Right ventricle myocardium superior (tissue), 1 donor: ENCODE measurements at places on chromosomes 7 and 10. TPM values are rescaled to one million over a fixed set of nuclear protein-coding genes. Genes with fewer than 3 reads are reported as not detected.

KCNIP2 gene
- 516 TPM for total RNA-seq

CFAP69 gene
- total RNA-seq = 1.3 TPM

PRKCQ gene
- total RNA-seq = 0.30 TPM

ZNF680 gene
- 18.3 TPM for total RNA-seq

PLPP4 gene
- not detected for total RNA-seq

CCNJ gene
- 2.4 TPM for total RNA-seq

HDAC9 gene
- 22.8 TPM for total RNA-seq

DNA sequence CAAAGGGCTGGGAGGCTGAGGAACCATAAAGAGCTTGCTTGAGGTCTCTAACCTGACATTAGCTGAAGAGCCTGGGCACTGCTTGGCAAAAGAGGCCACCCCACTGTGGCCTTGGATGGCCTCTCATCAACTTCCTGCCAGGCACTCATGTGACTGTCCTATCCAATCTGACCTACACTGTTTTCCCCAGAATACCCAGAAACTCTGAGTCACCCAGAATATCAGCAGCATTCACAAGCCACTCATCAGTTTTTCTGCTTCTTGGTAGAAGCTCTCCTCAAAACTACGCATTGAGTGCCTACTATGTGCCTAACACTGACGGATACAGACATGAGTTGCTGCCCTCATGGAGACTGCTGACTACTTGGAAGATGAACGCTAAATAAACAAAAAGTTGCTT lies 4.1 kb upstream of the NT5C2 start:
- DNase-seq = peak; percentile 70

DNA sequence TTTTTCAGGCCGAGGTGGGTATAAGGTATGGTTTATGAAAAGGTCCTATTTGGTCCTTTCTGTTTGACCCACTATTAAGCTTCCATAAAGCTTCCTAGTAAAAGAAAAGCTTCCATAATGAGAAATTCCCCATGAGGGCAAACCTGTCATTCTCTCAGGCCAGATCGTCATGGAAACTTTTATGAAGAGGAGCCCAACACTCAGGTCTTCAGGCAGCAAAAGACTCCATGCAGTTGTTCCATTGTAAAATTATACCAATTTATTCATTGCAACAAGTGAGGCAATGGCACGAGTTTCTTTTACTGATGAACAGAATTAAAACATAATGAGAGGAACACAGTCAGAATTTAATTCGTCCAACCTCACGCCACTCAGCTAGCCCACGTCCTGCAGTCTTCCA lies 188.6 kb downstream of the MTERF1 start:
- no peak for DNase-seq

DNA sequence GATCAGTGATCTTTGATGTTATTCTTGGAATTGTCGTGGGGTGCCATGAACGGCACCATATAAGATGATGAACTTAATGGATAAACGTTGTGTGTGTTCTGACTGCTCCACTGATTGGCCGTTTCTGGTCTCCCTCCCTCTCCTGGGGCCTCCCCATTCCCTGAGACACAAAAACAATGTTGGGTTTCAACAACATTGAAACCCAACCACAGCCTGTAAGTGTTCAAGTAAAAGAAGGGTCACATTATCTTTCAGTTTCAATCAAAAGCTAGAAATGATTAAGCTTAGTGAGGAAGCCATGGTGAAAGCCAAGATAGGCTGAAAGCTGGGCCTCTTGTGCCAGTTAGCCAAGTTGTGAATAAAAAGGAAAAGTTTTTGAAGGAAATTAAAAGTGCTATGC lies 19.5 kb downstream of the EN2 start:
- DNase-seq = no peak

DNA sequence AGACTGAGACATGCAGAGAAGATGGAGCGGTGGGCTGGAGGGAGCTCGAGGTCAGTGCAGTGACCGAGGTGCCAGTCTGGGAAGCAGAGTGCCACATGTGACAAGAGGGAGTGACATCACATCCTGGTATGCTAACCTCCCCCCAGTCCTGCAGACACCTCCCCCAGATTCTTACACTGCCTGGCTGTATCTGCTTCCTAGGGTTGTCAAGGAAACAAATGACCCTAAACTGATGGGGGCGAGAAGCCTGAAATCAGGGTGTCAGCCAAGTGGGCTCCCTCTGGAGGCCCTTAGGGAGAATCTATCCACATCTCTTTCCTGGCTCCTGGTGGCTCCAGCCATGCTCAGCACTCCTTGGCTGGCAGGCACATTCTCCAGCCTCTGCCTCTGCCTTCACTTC lies 316.1 kb upstream of the ZMIZ1 start:
- DNase-seq = no peak

DNA sequence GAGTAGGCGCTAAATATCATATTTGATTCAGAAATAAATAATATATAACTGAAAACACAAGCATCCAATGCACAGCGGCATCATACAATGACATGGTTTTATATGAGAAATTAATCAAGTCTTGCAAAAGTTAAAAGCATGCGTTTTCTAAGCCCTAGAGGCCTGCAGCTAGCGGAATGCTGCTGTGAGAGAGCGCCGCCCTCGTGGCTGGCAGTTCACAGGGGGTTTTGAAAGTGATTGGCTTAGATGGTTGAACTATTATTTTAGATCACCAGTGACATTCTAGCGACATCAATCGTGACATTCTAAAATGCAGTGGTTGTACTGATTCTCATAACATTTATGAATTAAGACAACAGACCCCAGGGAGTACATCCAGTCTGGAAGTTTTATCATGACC lies 235.2 kb upstream of the MGMT start:
- no peak for DNase-seq

GRCh38 chr10:25738776-25739175 lies 195.3 kb upstream of the MYO3A start:
- no peak for DNase-seq

DNA sequence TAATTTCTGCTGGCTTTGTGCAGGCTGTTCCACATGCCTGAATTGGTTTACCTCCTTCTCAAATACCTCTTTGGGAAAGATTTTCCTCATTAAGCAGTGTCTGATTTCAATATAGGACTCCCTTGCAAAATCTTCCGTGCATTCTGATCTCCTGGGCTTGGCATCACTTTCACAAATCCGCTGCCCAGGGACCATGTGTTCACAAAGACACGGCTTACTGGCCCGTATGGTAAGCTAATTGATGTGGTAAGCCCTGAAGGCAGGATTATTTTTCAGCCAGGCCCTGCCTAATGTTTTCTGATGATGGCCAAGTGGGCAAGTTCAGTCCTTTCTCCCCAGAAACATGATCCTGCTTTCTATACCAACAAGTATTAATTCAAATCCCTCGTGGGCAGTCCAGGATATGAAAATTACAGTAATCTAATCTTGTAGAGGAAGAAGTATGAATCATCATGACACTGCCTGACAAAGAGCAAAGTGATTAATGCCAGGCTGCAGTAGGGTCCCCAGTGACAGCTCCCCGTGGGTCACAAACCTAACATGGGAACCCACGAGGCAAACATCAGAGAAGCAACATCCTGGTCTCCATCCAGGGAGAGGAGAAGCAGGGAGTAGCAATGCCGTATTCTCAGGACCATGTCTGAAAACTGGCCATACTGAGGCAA lies 11.6 kb upstream of the SVIL start:
- DNase-seq = no peak

GRCh38 chr7:133859871-133860450 lies 267.2 kb upstream of the LRGUK start:
- DNase-seq = no peak

DNA sequence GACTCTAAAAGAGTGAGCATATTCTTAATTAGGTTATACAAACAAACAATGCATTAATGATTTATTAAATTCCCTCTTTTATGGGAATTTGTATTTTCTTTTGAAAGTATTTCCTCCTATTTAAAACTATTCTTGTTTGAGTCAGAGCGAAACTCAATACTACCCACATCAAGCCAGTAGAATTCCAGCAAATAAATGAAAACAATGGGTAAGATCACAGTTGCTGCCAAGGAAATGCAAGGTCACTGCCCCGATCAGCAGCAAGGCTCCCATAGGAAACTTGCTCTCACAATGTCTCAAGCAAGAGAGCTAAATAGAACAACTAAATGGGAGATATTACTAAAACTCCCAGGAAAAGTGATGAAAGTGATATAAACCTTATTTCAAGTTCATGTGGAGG lies 206.3 kb downstream of the THSD7A start:
- no peak for DNase-seq

GRCh38 chr10:103967448-103968071 lies 620 bp downstream of the SLK start:
- DNase-seq = no peak

GRCh38 chr7:39987641-39988347 lies 37.7 kb downstream of the CDK13 start:
- DNase-seq = no peak

- DNase-seq = no peak
Observed at GRCh38 chr7:80095545-80095944, 39.1 kb upstream of the GNAI1 start.

DNA sequence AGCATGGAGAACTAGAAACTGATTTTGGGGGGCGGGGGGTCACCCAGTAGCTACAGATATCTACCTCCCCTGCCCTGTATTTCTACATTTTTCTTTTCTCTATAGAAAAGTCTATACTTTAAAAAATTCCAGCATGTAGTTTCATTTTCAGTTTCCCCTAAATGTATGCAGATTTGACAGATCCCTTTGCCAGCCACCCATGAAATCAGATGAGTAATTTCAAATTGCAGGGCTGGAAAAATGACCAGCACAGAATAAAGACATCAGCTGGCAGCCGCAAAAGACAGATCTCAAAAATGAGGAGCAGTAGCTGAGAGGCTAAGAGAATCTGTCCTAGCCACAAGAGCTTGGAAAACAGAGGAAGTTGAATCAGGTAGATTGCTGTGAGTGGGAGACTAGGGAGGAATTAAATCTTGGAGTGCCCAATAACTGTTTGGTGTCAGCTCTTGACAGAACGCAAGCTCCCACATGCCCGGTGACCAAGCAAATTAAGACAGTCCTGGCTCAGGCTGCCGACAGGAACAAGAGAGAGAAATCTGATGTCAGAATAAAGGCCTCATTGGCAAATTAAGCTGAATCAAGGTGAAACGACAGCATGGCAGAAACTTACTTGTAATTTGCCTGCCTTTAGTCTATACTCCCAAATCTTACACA lies 24.5 kb downstream of the ADRB1 start:
- peak; percentile 40 for DNase-seq

GRCh38 chr10:108783897-108784296 lies 1139.4 kb downstream of the XPNPEP1 start:
- DNase-seq = no peak

DNA sequence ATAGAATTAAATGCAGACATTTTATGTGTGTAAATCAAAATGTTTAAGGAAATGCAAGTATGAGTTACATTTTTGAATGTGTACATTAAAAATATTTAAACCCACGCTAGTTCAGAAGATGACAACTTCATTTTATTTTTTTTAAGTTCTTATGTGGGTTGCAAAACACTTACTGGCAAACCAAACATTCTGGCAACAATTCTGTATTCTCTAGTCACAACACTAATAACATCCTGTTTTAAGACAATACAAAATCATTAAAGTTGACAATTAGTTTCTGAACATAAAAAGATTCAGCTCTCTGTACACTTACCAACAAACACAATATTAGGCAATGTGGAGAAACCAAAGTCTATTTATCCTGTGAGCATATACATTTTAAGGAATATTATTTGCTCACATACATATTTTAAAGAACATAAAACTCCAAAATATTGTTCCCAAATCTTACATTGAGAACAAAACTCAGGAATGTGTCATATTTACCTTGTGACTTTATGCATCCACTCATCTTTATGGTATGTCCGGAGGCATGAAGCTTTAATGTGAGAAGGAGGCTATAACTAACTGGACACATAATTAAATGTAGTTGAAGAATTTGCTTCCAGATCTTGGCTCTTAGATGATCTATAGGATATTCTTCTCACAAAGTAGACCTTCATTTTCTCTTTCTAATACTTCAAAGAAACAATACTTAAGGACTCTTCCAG lies 134.7 kb downstream of the DGKB start:
- no peak for DNase-seq

DNA sequence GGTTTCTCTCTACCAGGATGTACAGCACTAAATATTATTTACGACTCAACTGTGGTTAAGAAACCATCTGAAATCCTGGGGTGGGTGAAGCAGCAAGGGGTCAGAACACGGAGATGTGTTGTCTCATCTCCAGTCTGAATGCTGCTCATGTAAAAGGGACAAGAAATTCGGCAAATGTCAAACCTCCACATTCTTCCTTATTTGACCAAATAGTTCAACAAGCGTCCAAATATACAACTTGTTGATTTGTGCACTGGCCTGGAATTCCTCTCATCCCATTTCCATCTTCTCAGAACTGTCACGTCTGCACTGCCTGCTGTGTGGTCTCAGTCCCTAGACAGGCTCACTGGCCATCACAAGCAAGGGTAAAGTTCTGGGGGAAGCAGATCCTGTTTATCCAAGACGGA lies 520.0 kb downstream of the PARD3 start:
- DNase-seq = no peak

DNA sequence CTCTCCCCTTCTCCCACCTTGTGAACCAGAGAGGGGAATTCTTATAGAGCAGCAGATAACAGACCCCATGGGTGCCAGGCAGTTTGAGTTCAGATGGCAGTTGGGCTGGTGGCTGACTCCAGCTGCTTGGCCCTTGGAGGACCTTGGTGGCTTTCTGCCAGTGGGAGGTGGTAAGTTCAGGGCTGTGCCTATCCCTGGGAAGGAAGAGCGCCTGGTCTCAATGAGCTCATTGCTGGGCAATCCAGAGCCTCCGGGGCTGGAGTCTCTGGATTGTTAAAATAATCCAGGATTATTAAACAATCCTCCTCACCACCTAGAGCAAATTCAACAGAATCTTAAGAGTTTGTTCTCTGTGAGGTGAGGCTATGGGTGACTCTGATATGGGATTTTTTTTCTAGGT lies 105.2 kb downstream of the FANK1 start:
- no peak for DNase-seq

GRCh38 chr10:64368298-64368697 lies 847.1 kb downstream of the REEP3 start:
- DNase-seq = no peak

DNA sequence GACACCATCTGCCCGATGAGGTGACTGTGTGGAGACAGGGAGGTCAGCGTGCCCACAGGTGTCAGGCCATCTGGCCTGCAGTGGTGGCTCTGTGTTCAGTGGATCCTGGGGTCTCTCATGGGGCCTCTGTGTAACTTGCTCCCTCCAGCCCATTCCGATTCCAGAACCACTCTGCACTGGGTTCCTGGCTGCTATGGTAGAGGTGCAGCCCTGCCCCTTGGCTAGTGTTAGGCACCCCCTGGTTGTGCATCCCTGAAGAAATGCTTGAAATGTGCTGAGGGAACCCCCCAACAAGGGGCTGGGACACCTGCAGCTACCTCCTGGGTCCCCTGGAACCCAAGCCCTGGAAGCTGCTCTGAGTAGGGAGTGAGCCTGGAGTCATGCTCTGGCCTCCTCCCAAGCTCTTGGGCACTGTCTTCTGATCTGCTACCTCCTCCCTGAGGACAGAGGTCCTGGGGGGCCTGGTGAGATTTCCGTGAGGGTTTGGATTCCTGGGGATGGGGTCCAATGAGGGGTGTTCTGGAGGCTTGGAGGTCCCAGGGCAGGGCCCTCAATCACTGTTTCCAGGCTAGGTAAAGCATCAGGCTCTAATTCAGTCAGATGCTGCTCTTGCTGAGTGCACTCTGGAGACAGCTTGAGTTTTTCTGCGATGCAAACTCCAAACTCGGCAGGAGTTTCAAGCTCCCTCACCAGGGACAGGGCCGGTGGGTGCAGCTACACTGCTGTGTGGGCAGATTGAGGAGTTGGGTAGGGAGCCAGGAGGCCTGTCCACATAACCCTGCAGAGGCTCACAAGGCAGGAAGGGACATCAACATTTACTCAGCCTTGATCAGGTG lies 27.7 kb downstream of the RAMP3 start:
- no peak for DNase-seq

GRCh38 chr10:71971769-71972555 lies 7.8 kb downstream of the CHST3 start:
- DNase-seq = no peak

GRCh38 chr10:69343905-69344304 lies 65.6 kb downstream of the HK1 start:
- no peak for DNase-seq
